Caki2 (cell line): ENCODE measurements at places on chromosomes 13 and 19.

GRCh38 chr13:112969692-112970338, 801 bp downstream of the MCF2L start:
- DNase-seq, result no peak

DNA sequence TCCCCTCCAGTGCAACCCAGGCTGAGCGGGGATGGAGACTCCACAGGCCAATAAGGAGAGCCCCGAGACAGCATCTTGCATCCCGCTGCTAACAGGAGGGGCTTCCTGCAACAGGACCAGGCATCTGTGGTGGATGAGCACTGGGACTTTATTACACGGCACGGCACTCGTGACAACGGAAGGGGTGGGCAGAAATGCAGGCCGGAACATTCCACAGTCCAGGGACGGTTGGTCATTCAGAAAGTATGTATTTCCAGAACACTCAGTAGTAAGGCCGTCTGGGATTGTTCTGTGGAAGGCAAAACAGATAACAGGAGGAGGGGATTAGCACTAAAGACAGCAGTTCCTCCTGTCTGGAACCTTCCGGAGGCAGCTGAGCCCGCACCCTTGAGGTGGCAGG, 3.3 kb upstream of the TM6SF2 start:
- no peak for DNase-seq

DNA sequence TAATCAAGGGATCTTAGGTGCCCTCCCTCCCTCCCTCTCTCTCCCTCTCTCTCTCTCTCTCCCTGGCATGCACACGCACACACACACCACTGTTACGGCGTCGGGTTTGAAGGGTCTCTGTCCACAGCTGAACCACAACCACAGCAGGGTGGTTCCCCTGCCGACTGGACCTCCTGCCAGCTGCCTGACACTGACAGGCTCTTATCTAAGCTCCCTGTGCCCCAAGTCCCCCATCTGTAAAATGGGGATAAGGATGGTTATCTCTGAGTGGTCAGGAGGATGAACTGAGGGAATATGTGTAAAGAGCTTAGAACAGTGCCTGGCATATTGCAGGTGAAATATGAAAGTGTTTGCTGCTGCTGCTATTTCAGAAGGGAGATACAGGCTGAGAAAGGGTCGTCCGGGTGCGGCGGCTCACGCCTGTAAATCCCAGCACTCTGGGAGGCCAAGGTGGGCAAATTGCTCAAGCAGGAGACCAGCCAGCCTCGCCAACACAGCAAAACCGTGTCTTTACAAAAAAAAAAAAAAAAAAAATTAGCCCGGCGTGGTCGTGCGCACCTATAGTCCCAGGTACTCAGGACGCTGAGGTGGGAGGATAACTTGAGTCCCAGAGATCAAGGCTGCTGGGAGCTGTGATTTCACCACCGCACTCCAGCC, 852 bp upstream of the SHISA7 start:
- no peak for DNase-seq

DNA sequence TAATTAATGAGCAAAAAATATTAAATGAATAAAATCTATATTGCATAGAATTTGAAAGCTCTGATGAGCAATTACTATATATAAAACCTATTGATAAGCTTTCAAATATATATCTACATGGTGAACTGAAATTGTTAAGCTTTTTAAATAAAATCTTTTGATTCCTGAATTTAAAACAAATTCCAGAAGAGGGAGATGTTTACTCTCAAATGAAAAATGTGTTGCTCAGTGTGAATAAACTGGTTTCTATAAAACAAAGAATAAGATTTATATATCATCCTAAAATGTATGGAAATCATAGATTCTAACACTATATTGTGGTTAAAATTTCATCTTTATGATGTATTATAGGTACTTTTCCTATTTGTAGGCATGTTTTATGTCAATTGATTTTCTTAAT, 171.5 kb upstream of the SLITRK6 start:
- no peak for DNase-seq

GRCh38 chr13:84873951-84874350, 925.3 kb downstream of the SLITRK6 start:
- no peak for DNase-seq

- DNase-seq, result no peak
Measured at GRCh38 chr13:94657167-94657566, 55.2 kb downstream of the SOX21 start.

GRCh38 chr19:18701250-18701608, 17.7 kb downstream of the CRTC1 start:
- no peak for DNase-seq
